ENCODE measurements at places on chromosomes 12 and 14. TPM values are rescaled to one million over a fixed set of nuclear protein-coding genes. Genes with fewer than 3 reads are reported as not detected.

Gene VSX2
- not detected for total RNA-seq

Gene DTX1
- total RNA-seq = 0.35 TPM

Gene EGLN3
- total RNA-seq = 17.5 TPM

Gene SLC24A4
- total RNA-seq = not detected

Gene AGAP2
- under 0.01 TPM for total RNA-seq

Gene PARPBP
- total RNA-seq = 13.0 TPM

Gene KRT86
- 2.4 TPM for total RNA-seq

Gene NRL
- 2.4 TPM for total RNA-seq

Gene IAPP
- total RNA-seq = not detected

Gene ALG10
- 8.7 TPM for total RNA-seq

Gene HEATR5A
- 36.0 TPM for total RNA-seq

Gene EMP1
- 110 TPM for total RNA-seq

Gene PPFIA2
- 0.87 TPM for total RNA-seq

Gene PTPRQ
- total RNA-seq = 0.17 TPM

Gene LGR5
- 0.05 TPM for total RNA-seq

Gene NPFF
- not detected for total RNA-seq
